Colonic mucosa (tissue), 4 donors: ENCODE measurements at places on chromosomes 4 and X.

DNA sequence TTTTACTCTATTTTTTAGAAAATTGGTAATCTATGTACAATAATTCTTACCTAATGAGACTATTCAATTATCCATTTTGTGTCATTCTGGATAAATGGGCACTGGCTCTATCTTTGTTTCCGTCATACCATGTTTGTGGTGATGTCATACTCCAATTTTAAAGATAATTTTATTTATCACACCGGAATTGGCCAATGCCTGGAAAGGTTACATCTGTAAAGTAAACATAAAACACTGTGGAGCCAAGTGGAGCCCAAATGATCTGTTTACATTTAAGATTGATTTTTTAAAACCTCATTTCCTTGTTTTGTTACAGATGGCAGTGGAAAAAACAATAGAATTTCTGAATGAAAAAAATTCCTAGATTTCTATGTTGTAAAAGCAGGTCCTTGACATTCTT, 120.2 kb upstream of the GPRIN3 start:
- no peak overlapping the region for H3K4me3 ChIP-seq
- no peaks in the 10 kb centered on the region for H3K36me3 ChIP-seq
- no peak overlapping the region for H3K27ac ChIP-seq
- no peak for DNase-seq
- H3K4me1 ChIP-seq: no peaks in the 10 kb centered on the region

DNA sequence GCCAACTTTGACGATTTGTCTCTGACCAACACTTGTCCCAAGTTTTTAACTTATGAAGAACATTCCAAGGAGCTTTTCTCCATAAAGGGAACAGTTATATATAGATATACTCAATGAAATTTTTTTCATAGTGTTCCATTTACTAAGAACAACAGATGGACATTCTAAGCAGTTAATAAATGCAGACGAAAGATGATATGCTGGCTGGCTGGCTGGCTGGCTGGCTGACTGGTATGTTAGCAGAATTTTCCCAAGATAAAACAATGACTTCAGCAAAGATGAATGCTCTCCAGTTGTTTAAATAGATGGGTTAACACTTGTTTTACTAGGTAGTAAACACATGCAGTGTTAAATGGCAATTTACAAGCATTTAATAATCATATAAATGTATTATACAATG, 62.2 kb downstream of the SPANXN3 start:
- H3K27ac ChIP-seq: no peak overlapping the region
- no peaks in the 10 kb centered on the region for H3K4me1 ChIP-seq
- no peaks in the 10 kb centered on the region for H3K27me3 ChIP-seq
- no peak for DNase-seq
- H3K36me3 ChIP-seq: no peaks in the 10 kb centered on the region

DNA sequence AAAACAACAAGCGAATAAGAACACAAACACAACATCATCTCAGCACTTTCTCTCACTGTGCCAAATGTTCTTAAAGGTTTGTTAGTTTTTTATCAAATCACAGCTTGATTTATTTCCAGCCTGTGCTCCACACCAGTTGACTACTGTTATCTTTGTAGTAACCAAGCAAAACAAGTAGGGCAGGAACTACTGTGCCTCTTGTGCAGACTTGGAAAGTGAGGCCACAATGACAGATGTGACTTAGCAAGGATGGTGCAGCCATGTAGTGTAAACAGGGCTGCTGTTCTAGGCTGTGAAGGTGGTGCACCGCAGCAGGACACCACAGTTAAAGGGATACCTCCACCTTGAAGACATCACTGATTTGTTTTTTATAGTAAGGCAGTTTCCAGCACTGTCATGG, 170.0 kb downstream of the IL1RAPL1 start:
- no peak overlapping the region for H3K4me3 ChIP-seq
- no peaks in the 10 kb centered on the region for H3K36me3 ChIP-seq
- H3K27me3 ChIP-seq: no peaks in the 10 kb centered on the region
- no peak for DNase-seq
- no peak overlapping the region for H3K27ac ChIP-seq
- H3K4me1 ChIP-seq: no peaks in the 10 kb centered on the region

DNA sequence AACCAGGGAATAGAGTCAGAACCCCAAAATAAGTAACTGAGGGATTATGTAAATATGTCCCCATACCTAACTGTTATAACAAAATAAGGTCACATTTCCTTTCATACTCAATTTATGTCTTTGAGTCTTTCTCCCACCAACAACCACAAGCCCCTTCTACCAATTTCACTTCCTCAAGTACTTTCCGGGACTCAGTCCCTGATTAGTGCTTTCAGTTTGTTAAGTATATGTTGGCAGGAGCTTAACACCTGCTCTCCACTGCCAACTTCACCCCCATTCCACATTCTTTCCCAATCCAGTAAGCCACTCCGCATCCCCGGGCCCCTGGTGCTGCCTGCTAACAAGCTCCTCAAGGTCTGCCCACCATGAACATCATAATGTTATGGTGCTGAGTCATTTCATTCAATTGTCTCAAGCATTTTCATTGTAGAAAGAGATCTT, 71.3 kb upstream of the SPRY1 start:
- H3K27ac ChIP-seq: no peak overlapping the region
- no peaks in the 10 kb centered on the region for H3K27me3 ChIP-seq
- no peak for DNase-seq
- no peaks in the 10 kb centered on the region for H3K4me1 ChIP-seq

DNA sequence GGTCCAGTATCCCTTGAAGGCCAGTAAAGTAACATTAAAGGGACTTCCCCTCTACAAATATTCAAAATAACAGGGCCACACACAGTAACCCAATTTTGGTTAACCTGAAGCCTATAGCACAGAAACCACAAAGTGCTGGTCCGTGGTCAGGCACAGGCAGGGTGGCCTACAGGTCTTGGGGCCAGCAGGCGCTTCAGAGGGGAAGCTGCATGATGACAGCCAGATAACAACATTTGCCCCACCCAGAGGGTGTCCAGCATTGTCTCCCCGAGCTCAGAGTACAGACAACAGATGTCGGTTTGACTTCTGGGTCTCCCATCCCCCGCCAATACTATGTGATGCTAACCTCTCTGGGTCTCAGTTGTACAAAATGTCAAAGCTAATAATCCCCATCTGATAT, 51.1 kb downstream of the SH3KBP1 start:
- no peak for DNase-seq
- no peak overlapping the region for H3K4me3 ChIP-seq
- H3K4me1 ChIP-seq: no peaks in the 10 kb centered on the region
- no peaks in the 10 kb centered on the region for H3K36me3 ChIP-seq
- H3K27ac ChIP-seq: no peak overlapping the region
- no peaks in the 10 kb centered on the region for H3K27me3 ChIP-seq

GRCh38 chr4:108166038-108166437, 2.7 kb downstream of the LEF1 start:
- H3K36me3 ChIP-seq: no peaks in the 10 kb centered on the region
- H3K4me3 ChIP-seq: peak overlapping the region; percentile 34
- peaks cover 46% of the 10 kb centered on the region for H3K27me3 ChIP-seq
- H3K27ac ChIP-seq: no peak overlapping the region
- no peaks in the 10 kb centered on the region for H3K4me1 ChIP-seq

DNA sequence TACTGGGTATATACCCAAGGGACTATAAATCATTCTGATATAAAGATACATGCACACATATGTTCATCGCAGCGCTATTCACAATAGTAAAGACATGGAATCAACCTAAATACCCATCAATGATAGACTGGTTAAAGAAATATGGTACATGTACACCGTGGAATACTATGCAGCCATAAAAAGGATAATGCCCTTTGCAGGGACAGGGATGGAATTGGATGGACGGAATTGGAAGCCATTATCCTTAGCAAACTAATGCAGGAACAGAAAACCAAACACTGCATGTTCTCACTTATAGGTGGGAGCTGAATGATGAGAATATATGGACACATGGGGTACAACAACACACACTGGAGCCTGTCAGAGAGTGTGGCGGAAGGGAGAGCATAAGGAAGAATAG, 55.9 kb downstream of the DCK start:
- H3K4me3 ChIP-seq: no peak overlapping the region
- DNase-seq: no peak
- H3K27me3 ChIP-seq: no peaks in the 10 kb centered on the region
- no peaks in the 10 kb centered on the region for H3K4me1 ChIP-seq
- no peaks in the 10 kb centered on the region for H3K36me3 ChIP-seq
- H3K27ac ChIP-seq: no peak overlapping the region

GRCh38 chrX:66020631-66021334, 19.1 kb downstream of the VSIG4 start:
- no peak for DNase-seq
- H3K36me3 ChIP-seq: no peaks in the 10 kb centered on the region
- H3K27me3 ChIP-seq: no peaks in the 10 kb centered on the region
- H3K27ac ChIP-seq: no peak overlapping the region

DNA sequence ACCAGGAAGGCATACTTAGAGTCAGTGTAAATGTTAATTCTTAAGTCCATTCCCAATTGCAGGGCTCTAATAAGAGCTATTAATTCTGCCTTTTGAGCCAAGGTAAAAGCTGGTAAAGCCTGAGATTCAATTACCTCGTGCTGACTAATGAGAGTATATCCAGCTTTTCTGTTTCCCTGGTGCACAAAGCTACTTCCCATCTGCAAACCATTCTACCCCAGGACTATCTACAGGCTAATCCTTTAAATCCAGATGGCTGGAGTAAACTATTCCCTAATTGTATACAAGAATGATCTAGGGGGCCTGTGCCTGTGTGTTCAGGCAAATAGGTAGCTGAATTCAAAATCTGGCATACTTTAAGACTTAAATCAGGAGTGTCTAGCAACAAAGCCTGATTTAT, 365.0 kb downstream of the GPM6A start:
- H3K4me1 ChIP-seq: no peaks in the 10 kb centered on the region
- no peak overlapping the region for H3K4me3 ChIP-seq
- H3K27ac ChIP-seq: no peak overlapping the region
- DNase-seq: no peak

DNA sequence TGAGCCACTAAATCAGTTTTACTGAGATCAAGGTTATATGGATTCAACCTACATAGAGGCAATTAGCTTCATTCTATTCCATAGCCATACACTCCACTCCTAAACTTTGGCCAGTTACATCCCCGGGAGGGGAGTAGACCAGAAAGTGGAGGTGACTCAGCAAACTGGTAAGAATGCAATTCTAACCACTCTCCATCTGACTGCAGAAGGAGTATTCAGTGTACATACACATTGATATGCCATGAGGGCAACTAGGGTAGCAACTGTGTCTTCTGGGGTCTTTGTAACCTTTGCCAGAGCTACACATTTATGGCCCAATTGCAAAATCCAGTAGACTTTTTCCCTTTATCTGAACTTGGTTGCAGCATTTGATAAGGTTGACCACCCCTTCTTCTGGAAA, 7.6 kb downstream of the SLC25A43 start:
- H3K27ac ChIP-seq: no peak overlapping the region
- H3K4me1 ChIP-seq: no peaks in the 10 kb centered on the region
- H3K36me3 ChIP-seq: no peaks in the 10 kb centered on the region
- H3K27me3 ChIP-seq: no peaks in the 10 kb centered on the region
- no peak for DNase-seq
